ENCODE measurements at places on chromosomes 12 and 14.

DNA sequence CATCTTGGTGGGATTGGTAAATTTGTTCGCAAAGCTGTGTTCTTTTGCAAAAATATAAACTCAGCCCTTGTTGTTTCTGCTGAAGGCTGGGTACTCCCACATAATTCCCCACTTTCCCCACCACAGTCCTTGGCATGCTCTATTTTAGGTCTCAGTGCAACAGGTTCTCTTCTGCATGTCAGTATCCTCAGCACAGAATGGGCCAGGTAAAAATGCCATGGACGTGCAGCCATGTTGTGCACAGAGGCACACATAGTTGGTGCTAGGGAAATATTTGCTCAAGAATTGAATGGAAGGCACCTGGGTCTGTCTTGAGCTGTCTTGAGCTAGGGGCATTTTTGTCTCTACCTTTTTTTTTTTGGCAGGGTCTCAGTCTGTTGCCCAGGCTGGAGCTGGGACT, 87.8 kb upstream of the LHX5 start:
- DNase-seq: no peak

GRCh38 chr12:94157981-94158411, 9.6 kb downstream of the PLXNC1 start:
- DNase-seq: peak; percentile 56

DNA sequence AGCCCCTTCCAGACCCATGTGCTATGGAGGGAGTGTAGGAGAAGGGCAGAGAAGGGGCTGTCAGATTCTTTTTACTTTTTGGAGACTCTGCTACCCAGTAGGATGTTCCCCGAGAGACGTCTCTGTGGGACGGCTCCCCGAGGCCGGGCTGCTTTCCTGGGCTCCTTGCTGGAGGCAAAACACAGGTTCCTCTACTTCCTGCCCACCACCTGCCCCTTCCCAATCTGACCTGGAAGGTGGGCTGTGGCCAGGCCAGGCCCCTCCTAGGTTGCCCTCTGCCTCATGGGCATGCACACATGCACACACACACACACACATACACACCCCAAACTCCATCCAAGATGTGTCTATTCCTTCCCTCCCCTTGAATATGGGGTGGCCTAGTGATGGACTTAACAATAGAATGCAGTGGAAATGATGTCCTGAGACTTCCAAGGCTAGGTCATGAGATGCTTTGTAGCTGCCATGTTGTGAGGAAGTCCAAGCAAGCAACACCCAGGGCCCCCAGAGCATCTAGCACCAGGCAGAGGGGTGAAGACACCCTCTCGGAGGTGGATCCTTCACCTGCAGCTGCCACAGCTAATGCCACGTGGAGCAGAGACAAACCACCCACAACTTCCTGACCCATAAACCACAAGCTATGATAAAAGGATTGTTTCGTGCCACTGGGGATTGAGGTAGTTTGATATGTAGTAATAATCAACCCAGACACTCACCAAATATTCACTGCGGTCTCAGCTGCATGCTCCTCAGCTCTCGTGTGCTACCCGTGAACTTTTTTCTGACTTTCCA, 1.6 kb upstream of the ASB2 start:
- no peak for DNase-seq

- DNase-seq: peak; percentile 49
Measured at GRCh38 chr12:50626026-50626425, 121.2 kb downstream of the DIP2B start.

- DNase-seq: no peak
Measured at GRCh38 chr14:95303552-95303951, 16.2 kb downstream of the CLMN start.

DNA sequence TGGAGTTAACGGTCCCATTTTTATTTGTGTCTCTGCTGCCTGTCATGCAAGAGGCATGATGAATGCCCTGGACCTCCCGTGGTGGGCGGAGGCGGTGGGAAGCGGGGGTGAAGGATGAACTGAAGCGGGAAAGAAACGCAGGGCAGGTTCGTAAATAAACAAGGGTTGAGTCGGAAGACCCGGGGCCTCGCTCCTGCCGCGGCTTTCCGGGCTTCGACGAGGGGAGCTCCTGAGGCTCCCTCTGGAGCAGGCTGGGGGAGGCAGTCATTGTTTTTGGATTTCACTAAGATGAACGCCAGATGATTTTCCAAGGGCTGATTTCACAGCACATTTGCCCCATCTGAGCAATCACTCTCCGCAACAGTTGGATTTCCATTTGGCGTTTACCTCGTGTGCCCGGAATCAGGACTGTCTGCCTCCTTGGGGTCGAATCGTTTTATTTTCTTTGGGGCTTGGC, 130.2 kb downstream of the SLC38A6 start:
- no peak for DNase-seq

DNA sequence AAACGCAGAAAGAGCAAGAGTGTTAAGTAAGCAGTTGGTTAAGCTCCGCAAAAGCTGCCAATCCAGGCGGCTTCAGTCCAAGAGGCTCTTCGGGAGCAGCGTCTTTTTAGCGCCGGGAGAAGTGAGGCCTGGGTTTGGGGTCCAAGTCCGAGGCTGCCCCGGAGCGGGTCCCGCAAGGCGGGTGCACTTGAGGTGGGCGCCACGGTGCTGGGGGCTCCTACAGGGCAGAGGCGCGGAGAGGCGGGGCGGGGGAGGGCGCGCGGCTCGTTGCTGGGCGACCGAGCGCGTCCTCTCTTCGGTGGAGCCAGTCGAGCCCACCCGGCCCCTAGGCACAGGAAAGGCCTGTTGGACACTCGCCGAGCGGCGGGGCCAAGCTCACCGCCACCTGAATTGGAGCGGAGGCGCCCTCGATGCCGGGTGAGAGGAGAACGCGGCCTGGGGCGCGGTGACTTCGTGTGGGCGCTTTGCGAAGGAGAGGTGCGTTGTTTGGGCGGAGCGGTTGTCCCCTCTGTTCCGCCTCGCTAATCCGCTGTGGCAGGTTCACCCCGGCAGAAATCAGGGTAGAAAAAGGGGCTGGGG, 15.6 kb downstream of the TTC6 start:
- DNase-seq: no peak

- DNase-seq: no peak
Measured at GRCh38 chr12:44296624-44297197, 460.8 kb downstream of the TMEM117 start.

- peak; percentile 71 for DNase-seq
Measured at GRCh38 chr14:96502621-96503305, 581 bp downstream of the PAPOLA start.

GRCh38 chr14:104304451-104305351, 166.3 kb downstream of the KIF26A start:
- DNase-seq: no peak

GRCh38 chr12:96587691-96588090, 98.3 kb downstream of the CFAP54 start:
- no peak for DNase-seq

- no peak for DNase-seq
Measured at GRCh38 chr12:124311292-124312109, 16.6 kb downstream of the RFLNA start.

- DNase-seq: no peak
Measured at GRCh38 chr12:31560516-31560915, 30.4 kb downstream of the DENND5B start.

DNA sequence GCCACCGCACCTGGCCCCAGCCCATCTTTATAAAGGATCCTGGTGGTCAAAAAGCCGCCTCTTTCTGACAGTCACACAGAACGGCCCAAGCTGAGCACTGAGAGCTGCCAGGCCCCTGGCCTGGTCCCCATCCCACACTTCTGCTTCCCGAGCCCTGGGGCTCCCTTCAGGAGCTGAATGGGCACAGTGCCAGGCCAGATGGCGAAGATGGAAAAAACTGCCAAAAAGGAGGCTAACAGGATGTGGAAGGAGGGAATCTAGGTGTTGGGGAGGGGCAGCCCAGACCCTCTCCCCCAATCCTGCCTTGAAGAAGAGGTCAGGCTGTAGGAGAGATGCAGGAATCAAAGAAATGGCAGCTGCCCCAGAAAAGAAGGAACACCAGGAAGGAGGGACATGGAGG, 5.0 kb downstream of the LPAR5 start:
- DNase-seq: no peak

GRCh38 chr14:76997257-76997970, 31.1 kb downstream of the IRF2BPL start:
- DNase-seq: no peak

- DNase-seq: no peak
Measured at GRCh38 chr12:109981311-109981710, 14.9 kb downstream of the GIT2 start.

GRCh38 chr14:59318908-59319307, 130.4 kb downstream of the DAAM1 start:
- no peak for DNase-seq

- no peak for DNase-seq
Measured at GRCh38 chr14:61973981-61974380, 211.8 kb downstream of the SNAPC1 start.

- DNase-seq: no peak
Measured at GRCh38 chr12:26239852-26240815, 44.8 kb downstream of the SSPN start.

DNA sequence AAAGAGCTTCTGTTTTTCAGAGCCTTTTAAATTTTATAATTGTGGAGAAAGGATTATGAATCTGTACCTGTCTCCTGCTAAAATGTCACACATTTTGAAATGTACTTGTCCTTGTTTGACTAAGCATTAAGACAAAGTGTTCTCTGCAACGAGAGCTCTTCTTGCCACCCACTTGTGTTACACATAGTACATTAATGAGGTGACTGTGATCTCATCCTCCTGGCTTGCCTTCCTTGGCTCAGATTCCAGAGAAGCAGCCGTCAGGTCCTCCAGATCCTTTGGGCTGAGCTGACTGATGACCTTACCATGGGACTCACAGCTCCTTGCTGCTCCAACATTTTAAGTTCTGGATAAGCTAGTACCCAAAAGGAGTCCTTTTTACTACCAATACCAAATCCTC, 81.4 kb downstream of the BBS10 start:
- no peak for DNase-seq

GRCh38 chr12:64145226-64145625, 76.9 kb downstream of the KICS2 start:
- no peak for DNase-seq

GRCh38 chr12:95446506-95446900, 27.4 kb upstream of the METAP2 start:
- no peak for DNase-seq

DNA sequence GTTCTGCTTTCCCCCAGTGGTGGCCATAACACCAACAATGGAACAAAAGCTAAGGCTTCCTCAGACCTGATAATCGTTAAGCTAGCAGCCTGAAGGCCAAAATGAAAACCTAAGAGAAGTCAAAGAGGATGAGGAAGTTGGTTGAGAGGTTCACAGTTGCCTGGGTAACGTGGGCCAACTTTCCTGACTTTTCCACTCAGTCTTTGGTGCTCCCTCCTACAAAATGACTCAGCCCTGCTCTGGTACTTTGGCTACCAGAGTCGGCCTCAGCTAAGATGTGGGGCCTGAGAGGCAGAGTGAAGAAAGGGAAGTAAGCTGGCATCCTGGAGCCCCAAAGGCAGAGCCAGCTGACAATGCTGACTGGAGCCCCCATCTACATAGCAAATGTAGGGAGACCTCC, 14.9 kb upstream of the FKBP11 start:
- peak; percentile 76 for DNase-seq

GRCh38 chr14:103028161-103028767, 29.1 kb downstream of the CDC42BPB start:
- DNase-seq: peak; percentile 12

GRCh38 chr12:114011711-114012110, 45.6 kb upstream of the RBM19 start:
- DNase-seq: no peak

DNA sequence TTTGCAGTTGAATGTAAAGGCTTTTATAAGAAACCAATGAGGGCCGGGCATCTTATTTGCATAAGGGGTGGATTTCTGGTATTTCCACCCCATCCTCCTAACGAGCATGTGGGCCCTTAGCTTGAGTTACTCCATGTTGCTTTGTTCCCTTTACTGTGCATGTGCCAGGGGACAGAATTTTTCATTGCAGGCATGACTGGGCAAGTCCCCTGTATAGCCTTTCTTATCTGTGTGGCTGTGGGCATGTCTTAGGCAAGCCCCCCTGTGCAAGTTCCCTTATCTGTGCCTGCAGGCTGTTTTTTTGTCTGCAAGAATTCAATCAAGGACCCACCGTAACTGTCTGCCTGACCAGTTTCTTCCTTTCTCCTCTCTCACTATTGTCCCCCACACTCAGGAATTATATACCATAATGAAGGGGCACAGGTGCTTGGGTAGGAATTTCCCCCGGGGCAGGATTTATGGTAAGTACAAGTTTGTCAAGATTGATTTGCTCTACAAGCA, 152.2 kb upstream of the CNOT2 start:
- DNase-seq: no peak

DNA sequence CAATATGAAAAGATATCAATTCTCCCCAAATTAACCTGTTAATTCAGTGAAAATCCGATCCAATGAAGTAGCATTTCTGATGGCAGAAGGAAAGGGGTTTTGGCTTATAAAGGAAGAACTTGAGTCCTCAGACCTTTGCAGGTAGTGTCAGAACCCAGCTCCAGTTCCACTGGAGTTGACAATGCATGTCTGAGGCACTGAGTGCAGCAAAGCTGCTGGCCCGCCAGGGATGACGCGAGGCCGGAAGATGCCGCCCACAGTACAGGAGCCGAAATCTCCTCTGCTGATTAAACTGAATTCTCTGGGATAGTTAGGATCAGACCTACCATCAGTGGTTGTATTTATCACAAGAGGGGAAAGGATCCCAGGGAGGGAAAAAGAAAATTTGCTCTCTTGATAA, 220.7 kb downstream of the MSRB3 start:
- no peak for DNase-seq

DNA sequence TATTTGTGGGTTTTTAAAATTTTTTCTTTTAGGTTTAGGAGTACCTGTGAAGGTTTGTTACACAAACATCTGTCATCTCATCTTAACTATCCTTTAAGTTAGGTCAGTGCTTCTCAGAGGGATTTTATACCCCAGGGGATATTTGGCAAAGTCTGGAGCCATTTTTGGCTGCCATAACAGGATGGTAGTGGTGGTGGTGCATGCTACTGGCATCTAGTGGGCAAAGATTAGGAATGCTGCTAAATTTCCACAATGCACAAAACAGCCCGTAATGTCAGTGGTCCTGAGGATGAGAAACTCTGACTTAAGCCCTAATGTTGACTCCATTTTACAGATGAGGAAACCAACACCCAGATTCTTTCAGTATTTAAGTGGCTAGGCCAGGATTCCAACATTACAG, 85.2 kb upstream of the MYF6 start:
- DNase-seq: no peak

- DNase-seq: peak; percentile 54
Measured at GRCh38 chr12:103884316-103884715, 43.3 kb upstream of the NT5DC3 start.

- no peak for DNase-seq
Measured at GRCh38 chr12:53345486-53346188, 9.5 kb upstream of the SP7 start.

GRCh38 chr14:77183896-77184295, 2.3 kb downstream of the TMEM63C start:
- no peak for DNase-seq

Measured in suppressor macrophage treated with lipopolysaccharide for 4 hours (primary cell).